SK-MEL-5 (cell line): ENCODE measurements at places on chromosomes 2 and 18.

GRCh38 chr2:45278365-45279078 is 269.3 kb upstream of the SIX2 start:
- DNase-seq: no peak

- no peak for DNase-seq
Measured at GRCh38 chr2:140086964-140087363, 1306.8 kb upstream of the NXPH2 start.

DNA sequence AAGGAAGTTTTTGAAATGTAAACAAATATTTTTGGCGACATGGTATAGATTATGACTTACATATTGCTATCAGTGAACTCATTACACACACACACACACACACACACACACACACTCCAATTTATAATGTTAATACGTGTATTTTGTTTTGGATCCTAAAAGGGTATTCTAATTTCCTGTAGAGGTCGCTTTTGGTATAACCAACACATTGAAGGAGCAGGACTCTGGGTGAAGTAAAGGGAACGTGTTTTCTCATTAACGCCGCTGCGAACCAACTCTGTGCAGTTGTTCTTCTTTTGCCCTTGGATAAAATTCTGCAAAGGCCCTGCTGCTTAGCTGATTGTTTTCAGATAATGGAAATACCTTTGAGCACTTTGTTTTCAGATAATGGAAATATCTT is 190.4 kb downstream of the PMAIP1 start:
- peak; percentile 62 for DNase-seq

GRCh38 chr18:6807515-6808257 is 78.2 kb downstream of the ARHGAP28 start:
- DNase-seq: no peak

DNA sequence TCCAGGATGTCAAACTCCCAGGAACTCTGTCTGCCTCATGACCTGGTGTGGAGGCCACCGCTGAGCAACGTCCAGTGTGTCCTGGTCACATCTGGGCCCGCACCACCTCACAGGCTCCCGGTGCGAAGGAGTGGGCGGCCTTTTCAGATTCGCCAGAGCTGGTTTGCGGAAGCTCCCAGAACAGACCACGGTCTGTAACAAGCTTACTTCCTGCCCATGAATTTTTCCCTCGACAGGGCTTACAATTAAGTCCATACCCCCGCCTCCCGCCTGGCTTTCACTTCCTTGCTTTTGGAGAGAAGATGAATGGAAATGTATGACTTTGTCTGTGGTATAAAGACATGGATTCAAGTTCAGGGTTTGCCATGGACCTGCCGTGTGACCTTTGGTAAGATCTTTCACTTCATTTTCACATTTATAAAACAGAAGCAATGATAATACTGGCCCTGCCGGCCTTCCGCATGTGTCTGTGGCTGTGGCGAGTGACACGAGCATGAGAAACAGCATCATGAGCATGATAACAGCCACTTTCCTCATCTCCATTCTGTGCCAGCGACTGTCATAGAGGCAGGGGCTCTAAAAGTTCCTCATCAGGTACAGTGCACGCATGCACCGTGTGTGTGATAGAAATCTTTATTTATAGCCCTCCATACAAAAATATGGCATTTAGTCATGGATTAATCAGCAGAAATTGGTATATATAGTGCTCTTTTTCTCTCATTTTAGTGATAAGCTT is 31.0 kb upstream of the KCNF1 start:
- DNase-seq: no peak

DNA sequence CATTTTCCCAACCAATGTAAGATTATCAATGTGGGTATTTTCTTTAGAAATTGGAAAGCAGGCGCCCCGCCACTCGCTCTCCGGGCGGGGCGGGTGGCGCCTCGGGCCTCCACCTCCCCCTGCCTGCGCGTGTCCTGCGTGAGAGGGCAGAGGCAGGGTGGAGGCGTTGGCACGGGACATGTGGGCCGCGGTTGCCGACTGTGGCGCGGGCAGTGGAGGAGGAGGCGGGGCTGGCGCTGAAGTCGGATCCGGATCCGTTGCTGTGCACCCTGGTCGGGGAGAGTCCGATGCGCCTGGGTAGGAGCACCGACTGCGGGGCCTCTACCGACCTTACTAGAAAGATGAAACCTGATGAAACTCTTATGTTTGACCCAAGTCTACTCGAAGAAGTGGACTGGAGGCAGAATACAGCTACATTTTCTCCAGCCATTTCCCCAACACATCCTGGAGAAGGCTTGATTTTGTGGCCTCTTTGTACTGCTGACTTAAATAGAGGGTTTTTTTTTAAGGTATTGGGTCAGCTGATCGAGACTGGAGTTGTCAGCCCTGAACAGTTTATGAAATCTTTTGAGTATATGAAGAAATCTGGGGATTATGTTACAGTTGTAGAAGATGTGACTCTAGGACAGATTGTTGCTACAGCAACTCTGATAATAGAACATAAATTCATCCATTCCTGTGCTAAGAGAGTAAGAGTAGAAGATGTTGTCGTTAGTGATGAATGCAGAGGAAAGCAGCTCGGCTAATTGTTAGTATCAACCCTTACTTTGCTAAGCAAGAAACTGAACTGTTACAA is 37.9 kb downstream of the PMS1 start:
- DNase-seq: no peak

DNA sequence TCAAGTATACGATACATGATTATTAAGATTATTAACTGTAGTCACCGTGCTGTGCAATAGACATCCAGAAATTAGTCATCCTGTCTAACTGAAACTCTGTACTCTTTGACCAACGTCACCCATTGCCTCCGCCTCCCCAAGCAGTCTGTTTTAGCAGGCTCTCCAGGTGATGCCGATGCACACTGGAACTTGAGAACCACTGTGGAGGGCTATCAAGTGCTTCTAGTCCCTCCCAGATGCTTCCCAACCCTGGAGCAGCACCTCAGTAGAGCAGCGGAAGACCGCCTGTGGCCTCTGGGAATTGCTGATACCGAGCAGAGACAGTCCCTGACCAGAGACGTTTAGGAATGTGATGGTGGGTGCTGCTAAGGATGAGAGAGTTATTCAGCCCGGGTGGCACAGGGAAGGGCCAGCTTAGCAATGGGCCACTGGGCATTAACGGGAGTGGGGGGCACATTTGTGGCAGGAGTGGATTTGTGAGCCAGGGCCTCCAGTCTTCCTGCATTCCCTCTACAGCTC is 50.7 kb downstream of the LIPG start:
- DNase-seq: no peak
